ENCODE measurements at places on chromosomes 2 and 18. TPM values are rescaled to one million over a fixed set of nuclear protein-coding genes. Genes with fewer than 3 reads are reported as not detected.
A peak's percentile ranks its signal among the peaks of the same experiment; 100 is the strongest.

GRCh38 chr18:59909289-59910036 is 9.7 kb downstream of the PMAIP1 start:
- H3K27me3 ChIP-seq = no peaks in the 10 kb centered on the region
- no peak for DNase-seq
- no peak overlapping the region for H3K27ac ChIP-seq
- peaks cover 11% of the 10 kb centered on the region for H3K36me3 ChIP-seq

DNA sequence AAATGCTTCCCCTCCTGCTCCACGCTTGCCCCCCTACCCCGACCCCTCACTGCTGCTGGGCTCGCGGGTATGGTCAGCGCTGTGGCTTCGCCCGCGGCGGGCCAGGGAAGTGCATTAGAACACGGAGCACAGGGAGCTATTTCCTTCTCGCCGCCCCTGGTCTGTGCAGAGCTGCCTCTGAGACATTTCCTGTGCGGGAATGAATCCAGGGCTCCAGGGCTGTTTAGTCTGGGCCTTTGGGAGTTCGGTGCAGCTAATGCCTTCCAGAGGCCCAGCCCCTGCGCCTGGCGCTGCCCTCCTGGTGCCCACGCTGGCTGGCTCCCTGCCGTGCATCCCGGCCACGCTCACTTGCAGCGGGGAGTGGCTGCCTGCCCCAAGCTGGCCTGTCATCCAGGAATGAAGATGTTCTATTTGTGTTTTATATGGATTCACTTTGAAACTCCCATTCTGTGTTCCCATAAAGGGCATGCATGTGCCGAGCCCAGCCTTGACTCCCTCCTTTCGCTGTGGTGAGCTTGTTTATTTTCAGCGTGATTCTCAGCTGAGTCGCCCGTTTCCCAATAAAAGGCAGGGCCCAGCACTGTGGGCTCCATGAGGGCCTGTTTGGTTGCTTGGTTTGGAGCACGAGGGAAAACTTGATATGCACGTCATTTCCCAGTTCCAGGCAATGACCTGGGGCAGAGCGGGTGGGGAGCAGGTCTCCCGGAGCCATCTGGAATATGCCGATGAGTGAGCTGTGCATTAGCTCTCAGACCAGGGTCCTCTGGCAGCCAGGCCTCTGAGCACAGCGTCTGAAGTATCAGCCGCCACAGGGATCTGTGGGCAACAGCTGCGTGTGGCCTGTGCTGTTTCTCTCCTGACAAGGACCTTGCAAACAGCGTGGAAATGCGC is 42.7 kb downstream of the SH3RF3 start:
- no peak overlapping the region for H3K27ac ChIP-seq
- no peaks in the 10 kb centered on the region for H3K36me3 ChIP-seq
- DNase-seq = no peak
- H3K4me1 ChIP-seq = peaks cover 2% of the 10 kb centered on the region
- peaks cover 46% of the 10 kb centered on the region for H3K27me3 ChIP-seq
- no peak overlapping the region for H3K4me3 ChIP-seq

GRCh38 chr2:46383784-46384456 is 86.7 kb downstream of the EPAS1 start:
- no peak for DNase-seq
- H3K27ac ChIP-seq = no peak overlapping the region
- peaks cover 4% of the 10 kb centered on the region for H3K36me3 ChIP-seq
- no peaks in the 10 kb centered on the region for H3K27me3 ChIP-seq

GRCh38 chr2:172991031-172991430 is 84.6 kb upstream of the MAP3K20 start:
- peaks cover 44% of the 10 kb centered on the region for H3K27me3 ChIP-seq
- DNase-seq = no peak
- peaks cover 2% of the 10 kb centered on the region for H3K4me1 ChIP-seq
- H3K27ac ChIP-seq = no peak overlapping the region
- H3K4me3 ChIP-seq = no peak overlapping the region

GRCh38 chr2:230925879-230926765 is 1.1 kb upstream of the GPR55 start:
- peak overlapping the region; percentile 83 for H3K4me3 ChIP-seq
- peaks cover 10% of the 10 kb centered on the region for H3K27me3 ChIP-seq
- H3K36me3 ChIP-seq = peaks cover 2% of the 10 kb centered on the region
- peak; percentile 61 for DNase-seq
- peaks cover 59% of the 10 kb centered on the region for H3K4me1 ChIP-seq

GRCh38 chr2:45840481-45840880 is 189.0 kb downstream of the PRKCE start:
- peaks cover 66% of the 10 kb centered on the region for H3K4me1 ChIP-seq
- no peak for DNase-seq
- peaks cover 15% of the 10 kb centered on the region for H3K36me3 ChIP-seq
- no peak overlapping the region for H3K27ac ChIP-seq
- no peaks in the 10 kb centered on the region for H3K27me3 ChIP-seq

DNA sequence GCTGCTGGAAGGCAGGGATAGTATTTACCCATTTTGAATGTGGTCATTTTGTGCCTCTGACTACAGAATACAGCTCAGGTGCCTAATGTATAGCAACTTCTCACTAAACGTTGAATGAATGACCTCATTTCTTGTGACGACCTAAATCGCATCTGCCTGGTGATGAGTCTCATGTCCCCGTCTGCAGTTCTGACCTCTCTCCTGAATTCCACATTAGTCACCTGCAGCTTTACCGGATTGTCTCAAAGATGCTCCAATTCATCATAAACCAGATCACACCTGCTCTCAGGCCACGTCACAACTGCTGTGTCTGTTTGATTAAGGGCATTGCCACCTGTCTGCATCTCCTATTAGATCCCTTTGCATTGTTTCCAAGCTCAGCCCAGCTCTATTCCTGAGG is 133.6 kb upstream of the MYT1L start:
- H3K4me3 ChIP-seq = no peak overlapping the region
- H3K4me1 ChIP-seq = no peaks in the 10 kb centered on the region
- H3K27me3 ChIP-seq = no peaks in the 10 kb centered on the region
- no peak overlapping the region for H3K27ac ChIP-seq

GRCh38 chr2:135797497-135798274 is 39.3 kb downstream of the LCT start:
- H3K4me3 ChIP-seq = no peak overlapping the region
- peaks cover 31% of the 10 kb centered on the region for H3K36me3 ChIP-seq
- no peak overlapping the region for H3K27ac ChIP-seq
- no peaks in the 10 kb centered on the region for H3K27me3 ChIP-seq
- H3K4me1 ChIP-seq = peaks cover 16% of the 10 kb centered on the region

- no peak for DNase-seq
- peaks cover 17% of the 10 kb centered on the region for H3K4me1 ChIP-seq
- H3K4me3 ChIP-seq = no peak overlapping the region
- H3K36me3 ChIP-seq = no peaks in the 10 kb centered on the region
- H3K27me3 ChIP-seq = peaks cover 36% of the 10 kb centered on the region
These were observed 32.0 kb downstream of the MERTK start for GRCh38 chr2:111930409-111930808.

DNA sequence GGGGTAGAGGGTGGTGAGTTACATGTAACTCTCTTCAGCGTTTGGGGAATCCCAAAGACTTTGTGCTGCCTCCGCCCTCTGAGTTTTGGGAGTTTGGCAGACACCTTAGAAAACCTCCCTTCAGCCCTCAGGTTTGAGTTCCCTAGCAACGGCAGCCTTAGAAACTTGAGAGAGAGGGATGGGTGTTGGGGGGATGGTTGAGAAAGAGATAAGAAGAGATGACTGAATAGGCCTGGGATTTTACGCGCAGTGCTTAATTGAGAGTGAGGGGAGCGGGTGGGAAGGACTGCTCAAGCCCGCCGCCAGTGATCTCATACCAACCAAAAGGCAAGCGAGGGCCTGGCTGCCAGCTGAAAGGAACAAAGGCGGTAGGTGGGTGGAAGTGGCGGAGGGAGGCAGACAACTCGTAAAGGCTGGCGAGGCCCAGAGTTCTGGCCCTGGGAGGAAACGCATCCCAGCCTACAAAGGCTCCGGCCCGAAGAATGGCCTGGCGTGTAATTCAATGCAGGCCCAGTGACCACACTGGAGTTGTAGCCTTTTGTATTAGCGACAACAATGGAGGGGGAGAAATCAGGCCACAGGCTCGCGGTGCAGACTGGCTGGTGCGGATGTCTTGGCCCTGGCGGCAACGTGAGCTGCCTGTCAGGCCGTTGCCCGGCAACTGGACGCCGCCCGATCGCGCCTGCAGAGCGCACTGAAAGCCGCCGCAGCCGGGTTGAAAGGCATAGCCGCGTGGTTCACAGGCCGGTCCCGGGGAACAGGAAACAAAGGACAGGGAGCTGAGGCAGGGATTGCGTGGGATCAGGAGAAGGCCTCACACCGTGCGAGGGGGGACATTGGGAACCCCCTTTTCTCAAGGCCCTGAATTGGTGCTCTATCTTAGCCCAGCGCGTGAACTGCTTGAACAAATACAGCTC is 39.9 kb upstream of the DARS1 start:
- H3K36me3 ChIP-seq = peaks cover 2% of the 10 kb centered on the region
- no peaks in the 10 kb centered on the region for H3K27me3 ChIP-seq
- DNase-seq = peak; percentile 48
- no peak overlapping the region for H3K27ac ChIP-seq

GRCh38 chr18:78246050-78246449 is 733.6 kb upstream of the SALL3 start:
- H3K4me1 ChIP-seq = no peaks in the 10 kb centered on the region
- DNase-seq = no peak
- H3K27me3 ChIP-seq = no peaks in the 10 kb centered on the region
- H3K27ac ChIP-seq = no peak overlapping the region
- no peak overlapping the region for H3K4me3 ChIP-seq

DNA sequence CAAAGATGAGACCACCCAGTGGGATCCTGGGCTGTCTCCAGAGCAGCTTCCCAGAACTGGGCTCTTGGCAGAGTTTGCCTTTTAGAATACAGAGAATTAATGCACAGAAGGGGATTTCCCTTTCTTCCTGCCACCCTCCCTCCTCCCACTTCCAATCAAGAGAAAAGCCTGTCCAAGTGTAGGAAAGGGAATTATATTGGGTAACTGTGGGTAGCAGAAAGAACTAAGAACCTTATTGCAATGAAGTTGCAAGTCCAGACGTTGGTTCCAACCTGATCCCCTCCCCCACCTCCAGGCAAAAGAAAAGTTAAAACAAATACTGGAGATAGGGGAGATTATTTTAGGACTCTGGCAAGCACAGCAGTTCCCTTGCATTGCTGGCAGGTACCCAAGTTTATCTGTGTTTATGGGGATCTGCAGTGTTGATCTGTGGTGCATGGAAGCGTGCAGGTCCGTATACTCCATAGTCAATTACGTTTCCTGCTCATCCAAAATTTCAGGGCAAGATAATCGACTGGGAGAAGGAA is 114.3 kb downstream of the PRKCE start:
- H3K4me3 ChIP-seq = no peak overlapping the region
- no peaks in the 10 kb centered on the region for H3K36me3 ChIP-seq
- DNase-seq = no peak
- peaks cover 2% of the 10 kb centered on the region for H3K27me3 ChIP-seq
- no peaks in the 10 kb centered on the region for H3K4me1 ChIP-seq

GRCh38 chr2:69386360-69386759 is 667 bp downstream of the GFPT1 start:
- H3K36me3 ChIP-seq = peaks cover 6% of the 10 kb centered on the region
- peak overlapping the region; percentile 88 for H3K4me3 ChIP-seq
- H3K27me3 ChIP-seq = no peaks in the 10 kb centered on the region
- DNase-seq = peak; percentile 41

GRCh38 chr2:236834284-236834683 is 251.4 kb upstream of the COPS8 start:
- H3K27ac ChIP-seq = no peak overlapping the region
- H3K27me3 ChIP-seq = peaks cover 9% of the 10 kb centered on the region
- H3K36me3 ChIP-seq = no peaks in the 10 kb centered on the region
- no peak overlapping the region for H3K4me3 ChIP-seq

The HTR2B gene
- not detected for total RNA-seq

The TBR1 gene
- 0.05 TPM for total RNA-seq

The REL gene
- total RNA-seq = 22.1 TPM

The DHRS9 gene
- not detected for total RNA-seq

The C1GALT1C1L gene
- 0.19 TPM for total RNA-seq
